Stimulated activated CD4-positive, alpha-beta T cell treated with anti-CD3 and anti-CD28 coated beads, Interleukin-12 subunit alpha, Interleukin-12 subunit beta, amount 100 ng/mL, for 24 hours (primary cell): ENCODE measurements at places on chromosomes 1 and 21.

- no peak for DNase-seq
These were observed 5.6 kb upstream of the POFUT2 start for GRCh38 chr21:45293220-45293725.

DNA sequence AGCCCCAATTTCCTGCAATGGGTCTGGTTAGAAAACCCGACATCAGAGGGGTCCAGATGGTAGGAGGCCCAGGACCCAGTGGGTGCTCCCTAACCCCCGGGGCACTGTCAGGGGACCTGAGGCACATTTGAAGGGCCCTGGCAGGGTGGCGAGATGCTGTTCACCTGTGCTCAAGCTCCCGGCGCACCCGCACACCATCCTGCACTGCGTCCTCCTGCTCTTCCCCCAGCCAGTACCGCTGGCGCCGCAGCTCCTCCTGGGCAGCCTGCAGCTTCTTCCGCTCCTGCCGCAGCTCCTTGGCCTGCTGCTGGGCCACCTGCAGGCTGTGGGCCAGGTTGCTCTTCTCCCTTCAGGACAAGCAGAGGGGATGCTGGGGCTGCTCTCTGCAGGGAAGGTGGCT lies 36.0 kb downstream of the RNU1-1 start:
- no peak for DNase-seq

DNA sequence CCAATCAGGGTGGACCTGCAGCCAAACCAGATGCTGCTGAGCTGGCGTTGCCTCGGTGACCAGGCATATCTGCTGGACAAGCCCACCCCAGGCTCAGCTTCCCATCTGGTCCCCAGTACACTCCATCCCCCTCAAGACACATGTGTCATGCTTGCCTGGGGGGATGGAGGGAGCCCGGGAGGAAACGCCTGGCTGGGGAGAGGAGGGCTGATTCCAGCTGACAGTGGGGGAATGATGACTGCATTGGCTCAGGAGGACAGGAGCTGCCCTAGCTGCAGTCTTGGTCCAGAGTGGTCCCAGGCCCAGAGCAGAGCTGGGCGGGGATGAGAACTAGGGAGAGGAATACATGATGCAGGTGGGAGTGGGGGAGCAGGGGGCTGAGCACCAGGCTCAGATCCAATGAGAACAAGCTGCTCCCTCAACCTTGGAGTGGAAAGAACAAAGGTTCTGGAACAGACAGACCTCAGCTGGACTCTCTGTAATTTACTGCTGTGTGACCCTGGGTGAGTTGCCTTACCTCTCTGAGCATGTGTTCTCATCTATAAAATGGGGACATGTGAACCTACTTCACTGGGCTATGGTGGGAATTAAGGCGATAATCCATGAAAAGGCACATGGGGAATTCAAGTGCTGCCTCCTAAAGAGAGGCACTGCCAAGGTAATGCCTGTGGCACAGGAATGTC lies 23.1 kb upstream of the ECE1 start:
- no peak for DNase-seq

- DNase-seq, result no peak
These were observed 146.3 kb downstream of the NRIP1 start for GRCh38 chr21:14918527-14918926.

DNA sequence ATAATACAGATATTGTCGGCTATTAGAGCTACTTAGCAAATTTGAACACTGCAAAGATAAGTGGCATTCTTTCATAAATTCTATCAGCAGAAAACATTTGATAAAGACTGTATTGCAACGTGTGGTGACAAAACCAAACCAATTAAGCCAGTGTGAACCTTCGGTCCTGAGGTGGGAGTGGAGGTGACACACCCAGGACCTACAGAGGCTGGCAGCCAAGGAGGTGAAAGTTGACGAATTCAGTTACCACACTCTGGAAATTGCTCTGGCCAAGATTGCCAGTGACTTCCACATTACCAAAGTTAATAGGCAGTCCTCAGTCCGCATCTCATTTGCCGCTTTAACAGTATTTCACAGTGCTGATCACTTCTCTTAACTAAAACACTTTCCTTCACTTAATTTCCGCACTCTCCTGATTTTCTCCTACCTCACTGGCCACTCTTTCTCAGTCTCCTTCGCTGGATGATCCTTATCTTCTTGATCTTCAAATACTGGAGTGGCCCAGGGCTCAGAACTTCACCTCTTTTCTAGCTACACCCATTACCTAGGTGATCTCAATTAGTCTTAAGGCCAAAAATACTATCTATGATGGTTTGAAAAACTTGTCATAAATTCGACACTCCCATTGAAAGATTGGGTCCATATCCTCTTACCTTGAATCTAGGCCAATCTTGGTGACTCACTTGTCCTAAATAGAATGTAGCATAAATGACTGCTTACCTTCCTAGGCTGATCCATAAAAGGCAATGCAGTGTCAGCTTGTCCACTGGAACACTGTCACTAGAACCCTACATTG lies 5.1 kb upstream of the CDC42BPA start:
- no peak for DNase-seq

DNA sequence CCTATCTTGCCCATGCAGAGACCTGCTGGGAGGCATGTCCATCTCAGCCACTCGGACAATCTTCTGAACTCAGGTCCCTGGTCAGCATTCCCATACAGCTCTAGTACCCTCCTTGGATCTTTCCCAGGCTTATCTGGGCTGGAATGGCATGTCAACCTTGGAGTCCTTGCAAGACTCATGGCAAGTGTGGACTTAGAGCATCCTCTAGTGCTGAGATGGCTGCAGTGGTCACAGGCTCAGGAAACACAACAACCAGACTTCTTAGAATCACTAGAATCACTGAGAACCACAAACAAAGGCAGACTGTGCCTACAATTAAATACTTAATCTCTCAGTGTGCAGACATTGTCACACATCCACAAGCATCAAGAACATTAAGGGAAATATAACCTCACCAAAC lies 73.1 kb upstream of the TSHB start:
- no peak for DNase-seq

GRCh38 chr1:53370369-53370961 lies 42.6 kb upstream of the LRP8 start:
- no peak for DNase-seq

GRCh38 chr1:75614399-75614756 lies 3.5 kb upstream of the SLC44A5 start:
- no peak for DNase-seq

DNA sequence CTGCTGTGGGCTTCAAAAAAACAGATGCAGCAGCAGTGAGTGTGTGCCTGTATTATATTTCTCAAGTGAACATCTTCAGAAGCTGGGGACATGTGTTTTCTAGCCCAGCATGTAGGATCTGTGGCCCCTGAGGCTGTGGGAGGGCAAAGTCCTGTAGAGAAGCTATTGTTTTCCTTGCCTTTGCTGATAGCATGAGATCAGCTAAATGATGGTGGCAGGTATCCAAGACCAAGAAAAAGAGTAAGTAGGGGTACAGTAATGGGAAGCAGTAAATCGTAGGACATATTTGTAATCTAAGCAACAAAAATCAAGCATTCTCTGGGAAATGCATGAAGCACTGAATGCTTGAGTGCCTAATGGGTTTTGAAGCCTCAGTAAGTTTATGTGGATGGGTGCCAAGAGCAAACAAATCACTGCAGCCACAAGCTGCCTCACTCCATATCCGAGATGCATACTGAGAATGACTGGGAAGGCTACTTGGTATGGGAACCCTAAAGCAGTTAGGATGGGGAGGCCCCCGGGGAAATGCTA lies 98.3 kb downstream of the CD58 start:
- no peak for DNase-seq

- no peak for DNase-seq
These were observed 653.4 kb downstream of the KIF26B start for GRCh38 chr1:245807954-245808719.

- no peak for DNase-seq
These were observed 16.0 kb downstream of the SLC9A1 start for GRCh38 chr1:27138927-27139326.

GRCh38 chr1:111559736-111560279 lies 56.4 kb upstream of the ADORA3 start:
- no peak for DNase-seq

DNA sequence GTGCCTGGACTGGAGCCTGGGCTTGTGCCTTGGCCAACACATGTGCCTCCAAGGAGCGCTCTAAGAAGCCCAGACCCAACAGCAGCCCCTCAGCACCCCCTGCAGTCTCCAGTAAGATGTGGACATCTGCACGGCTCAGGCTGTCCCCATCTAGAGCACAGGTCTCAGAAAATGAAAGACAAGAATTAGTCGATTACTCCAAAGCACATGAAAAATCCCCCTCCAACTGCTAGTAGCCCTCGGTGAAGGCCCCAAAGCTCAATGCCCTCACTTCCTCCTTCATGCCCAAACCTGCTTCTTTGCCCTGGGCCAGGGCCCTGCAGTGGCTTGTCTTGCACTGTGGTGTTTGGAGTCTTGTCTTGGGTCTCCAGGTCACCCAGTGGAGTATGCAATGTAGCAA lies 21.9 kb upstream of the ERO1B start:
- DNase-seq, result no peak

DNA sequence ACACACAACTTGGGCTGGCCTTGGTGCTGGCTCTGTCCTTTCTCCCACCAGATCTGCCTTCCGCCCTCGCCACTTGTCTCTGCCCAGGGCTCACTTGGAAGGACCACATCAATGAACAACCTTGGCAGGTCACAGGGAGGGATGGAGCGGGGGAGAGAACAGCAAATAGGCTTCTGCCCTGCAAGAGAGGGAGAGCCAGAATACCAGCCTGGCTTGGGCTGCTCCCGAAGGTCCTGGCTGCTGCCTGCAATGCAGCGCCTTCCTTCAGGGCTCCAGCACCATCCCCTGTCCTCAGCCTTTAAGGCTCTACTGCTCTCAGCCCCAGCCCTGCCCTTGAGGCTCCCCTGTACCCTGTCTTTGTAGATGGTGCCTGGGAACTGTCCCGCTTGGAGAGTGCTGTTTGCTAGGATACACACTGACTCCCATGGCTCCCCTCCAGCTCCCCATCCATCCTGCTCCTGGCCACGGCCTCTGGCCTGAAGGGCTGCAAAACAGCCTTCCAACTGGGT lies 43.8 kb downstream of the HIVEP3 start:
- no peak for DNase-seq
